ENCODE measurements at places on chromosomes 4 and X.

DNA sequence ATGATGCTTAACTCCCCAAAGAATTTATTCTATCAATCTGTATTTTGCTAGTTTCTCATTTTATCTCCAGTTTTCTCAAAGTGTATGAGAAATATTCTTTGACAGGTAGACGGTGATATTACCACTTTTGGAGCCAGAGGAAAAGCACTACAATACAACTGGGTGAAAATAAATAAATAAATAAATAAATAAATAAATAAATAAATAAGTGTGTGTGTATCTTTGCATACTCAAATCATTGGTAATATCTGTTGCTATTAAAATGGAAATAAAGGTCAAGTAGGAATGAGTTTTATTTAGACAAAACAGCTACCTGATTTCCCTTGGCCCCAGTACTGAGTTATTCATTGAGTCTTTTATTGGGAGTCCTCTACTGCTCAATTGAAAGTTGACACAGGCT lies 114.3 kb downstream of the RBMX2 start:
- DNase-seq: no peak

- no peak for DNase-seq
Measured at GRCh38 chr4:76760193-76760592, 137.8 kb downstream of the SOWAHB start.

DNA sequence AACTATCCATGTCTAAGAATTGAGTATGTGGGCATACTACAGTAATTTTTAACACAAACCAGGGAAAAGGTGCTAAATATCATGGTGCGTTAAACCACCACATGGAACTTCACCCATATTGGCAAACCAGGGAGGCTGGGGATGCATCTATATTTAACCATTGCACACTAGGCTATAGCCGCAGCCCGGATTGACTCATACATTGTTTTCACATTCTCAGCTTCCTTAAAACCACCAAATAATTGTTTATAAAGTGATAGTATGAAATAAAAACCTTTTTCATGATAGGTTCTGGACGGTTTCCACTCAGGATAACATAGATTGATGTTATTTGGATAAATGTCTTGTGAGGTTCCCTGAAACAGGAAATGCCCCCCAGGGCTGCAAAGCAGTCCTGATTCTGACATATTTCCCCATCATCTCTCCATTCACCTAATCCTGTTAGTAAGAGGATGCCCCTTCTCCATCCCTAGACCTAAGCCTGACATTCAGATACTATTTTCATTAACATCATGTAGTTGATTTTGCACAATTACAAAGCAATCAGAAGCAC lies 7.9 kb downstream of the COL25A1 start:
- no peak for DNase-seq

DNA sequence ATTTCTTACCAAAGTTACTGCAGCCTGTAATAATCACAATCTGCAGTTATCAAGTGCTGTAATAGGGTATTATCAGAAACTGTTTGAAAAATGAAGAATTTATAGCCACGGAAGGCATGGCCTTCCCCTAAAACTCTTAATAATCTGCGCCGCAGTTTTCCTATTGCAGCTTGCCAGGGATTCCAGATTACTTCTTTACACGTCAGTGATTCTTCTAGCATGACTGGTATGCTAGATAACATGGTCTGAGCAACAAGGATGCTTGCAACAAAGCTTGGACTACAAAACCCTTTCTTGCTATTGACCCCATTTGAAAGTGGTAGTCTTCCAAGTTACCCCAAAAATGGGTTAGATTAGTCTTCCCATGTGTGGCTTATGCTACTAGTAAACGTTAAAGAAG lies 47.2 kb upstream of the GK2 start:
- no peak for DNase-seq

DNA sequence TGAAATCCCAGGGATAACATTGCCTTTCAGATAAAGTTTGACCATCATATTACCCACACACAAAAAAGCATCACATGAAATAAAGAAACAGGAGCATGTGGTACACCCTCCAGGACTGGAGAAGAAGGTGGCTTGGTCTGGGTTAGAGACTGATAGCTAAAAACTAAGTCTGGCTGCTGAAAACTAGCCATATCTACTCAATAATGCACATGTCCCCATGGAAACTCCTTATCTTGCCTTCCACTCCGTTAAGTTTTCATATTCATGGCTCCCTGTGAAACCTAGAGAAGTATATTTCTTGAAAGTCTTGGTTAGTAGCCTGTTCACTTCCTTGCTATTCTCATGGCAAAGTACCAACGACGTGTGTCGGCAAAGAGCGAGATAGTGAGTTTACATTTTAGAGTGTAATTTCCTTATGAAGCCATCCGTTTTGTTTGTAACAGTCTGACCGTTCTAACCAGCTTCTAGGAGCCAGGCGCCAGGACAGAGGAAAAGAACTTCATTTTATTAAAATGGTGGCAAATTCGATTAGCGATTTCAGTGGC lies 6.7 kb upstream of the DCTD start:
- no peak for DNase-seq

DNA sequence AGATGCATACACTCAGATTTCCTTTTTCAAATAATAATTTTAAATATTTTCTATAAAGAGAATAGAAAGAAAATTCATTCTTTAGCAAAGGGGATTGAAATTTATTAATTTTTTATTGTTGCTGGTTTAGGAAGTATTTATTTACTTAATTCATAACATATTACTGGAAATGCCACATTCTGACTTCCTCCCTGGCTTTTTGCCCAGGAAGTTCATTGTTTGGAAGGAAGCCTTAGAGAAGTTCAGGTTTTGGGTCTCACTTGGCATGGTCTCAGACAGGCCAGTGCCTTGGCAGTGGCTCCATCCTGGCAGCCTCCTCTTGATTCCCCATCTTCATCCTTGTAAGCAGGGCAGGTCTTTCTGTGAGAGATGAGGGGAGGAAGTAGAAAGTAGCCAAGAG lies 50.5 kb downstream of the IL15 start:
- DNase-seq: no peak

DNA sequence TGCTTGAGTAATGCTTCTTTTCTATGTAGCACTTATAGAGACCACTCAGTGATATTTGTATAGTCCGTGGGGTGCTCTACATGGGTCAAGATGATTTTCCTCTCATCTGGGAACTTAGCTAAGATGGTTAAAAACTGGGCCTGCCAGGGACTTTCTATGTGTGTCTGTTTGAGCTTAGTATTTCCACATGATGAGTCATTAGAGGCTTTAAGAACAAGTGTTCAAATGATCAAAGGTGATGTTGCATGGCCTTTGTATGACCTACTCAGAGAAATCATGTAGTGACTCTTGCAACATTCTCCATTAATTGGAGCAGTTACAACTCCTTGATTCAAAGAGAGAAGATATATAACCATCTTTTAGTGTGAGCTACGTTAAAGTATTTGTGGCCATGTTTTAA lies 1480.5 kb upstream of the IGFBP7 start:
- no peak for DNase-seq

GRCh38 chr4:173057901-173058300 lies 110.7 kb upstream of the GALNT7 start:
- no peak for DNase-seq

DNA sequence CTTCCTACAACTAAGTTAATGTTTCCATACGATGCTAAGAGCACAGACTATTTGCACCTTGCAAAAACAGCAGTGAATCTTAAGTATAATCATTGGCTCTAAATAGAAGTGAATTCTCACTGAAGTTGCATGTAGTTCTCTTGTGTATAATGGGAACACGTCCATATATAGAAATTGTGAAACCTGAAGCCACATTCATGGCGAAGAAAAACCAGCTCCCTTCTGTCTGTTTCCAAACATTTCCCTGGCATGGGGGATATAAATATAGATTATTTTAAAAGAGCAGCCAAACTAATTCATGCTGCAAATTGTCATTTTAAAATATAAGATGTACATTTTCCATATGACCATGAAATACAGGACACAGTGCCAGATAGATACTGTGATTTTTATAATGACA lies 71.1 kb downstream of the TRAM1L1 start:
- DNase-seq: no peak

DNA sequence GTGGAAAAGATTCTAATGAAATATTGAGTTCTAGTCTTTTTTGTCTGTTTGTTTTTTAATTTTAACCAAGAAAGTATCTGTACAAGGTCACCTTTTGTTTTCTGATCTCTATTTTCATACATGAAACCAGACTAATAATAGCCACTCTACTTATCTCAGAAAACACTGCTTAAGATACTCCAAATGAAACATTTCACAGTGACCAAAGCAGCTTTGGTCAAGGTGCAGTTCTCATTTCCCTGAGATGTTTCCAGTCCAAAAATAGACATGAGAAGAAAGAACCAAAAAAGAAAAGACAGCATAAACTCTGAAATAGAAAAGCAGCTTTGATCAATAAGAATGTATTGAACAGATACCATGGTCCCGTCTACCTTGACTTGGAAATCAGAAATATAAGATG lies 782.8 kb downstream of the RAB28 start:
- no peak for DNase-seq

GRCh38 chrX:54818221-54818620 lies 10.7 kb downstream of the MAGED2 start:
- DNase-seq: no peak

GRCh38 chr4:2696423-2696822 lies 59.7 kb downstream of the TNIP2 start:
- DNase-seq: no peak

- DNase-seq: no peak
Measured at GRCh38 chr4:152738827-152739226, 40.7 kb downstream of the TIGD4 start.

GRCh38 chrX:2487366-2487765 lies 13.4 kb downstream of the DHRSX start:
- DNase-seq: no peak

- no peak for DNase-seq
Measured at GRCh38 chr4:94345969-94346368, 3.3 kb upstream of the HPGDS start.

- no peak for DNase-seq
Measured at GRCh38 chrX:31092476-31092875, 20.6 kb upstream of the FTHL17 start.

- DNase-seq: no peak
Measured at GRCh38 chr4:106569146-106570031, 200.8 kb upstream of the GIMD1 start.

DNA sequence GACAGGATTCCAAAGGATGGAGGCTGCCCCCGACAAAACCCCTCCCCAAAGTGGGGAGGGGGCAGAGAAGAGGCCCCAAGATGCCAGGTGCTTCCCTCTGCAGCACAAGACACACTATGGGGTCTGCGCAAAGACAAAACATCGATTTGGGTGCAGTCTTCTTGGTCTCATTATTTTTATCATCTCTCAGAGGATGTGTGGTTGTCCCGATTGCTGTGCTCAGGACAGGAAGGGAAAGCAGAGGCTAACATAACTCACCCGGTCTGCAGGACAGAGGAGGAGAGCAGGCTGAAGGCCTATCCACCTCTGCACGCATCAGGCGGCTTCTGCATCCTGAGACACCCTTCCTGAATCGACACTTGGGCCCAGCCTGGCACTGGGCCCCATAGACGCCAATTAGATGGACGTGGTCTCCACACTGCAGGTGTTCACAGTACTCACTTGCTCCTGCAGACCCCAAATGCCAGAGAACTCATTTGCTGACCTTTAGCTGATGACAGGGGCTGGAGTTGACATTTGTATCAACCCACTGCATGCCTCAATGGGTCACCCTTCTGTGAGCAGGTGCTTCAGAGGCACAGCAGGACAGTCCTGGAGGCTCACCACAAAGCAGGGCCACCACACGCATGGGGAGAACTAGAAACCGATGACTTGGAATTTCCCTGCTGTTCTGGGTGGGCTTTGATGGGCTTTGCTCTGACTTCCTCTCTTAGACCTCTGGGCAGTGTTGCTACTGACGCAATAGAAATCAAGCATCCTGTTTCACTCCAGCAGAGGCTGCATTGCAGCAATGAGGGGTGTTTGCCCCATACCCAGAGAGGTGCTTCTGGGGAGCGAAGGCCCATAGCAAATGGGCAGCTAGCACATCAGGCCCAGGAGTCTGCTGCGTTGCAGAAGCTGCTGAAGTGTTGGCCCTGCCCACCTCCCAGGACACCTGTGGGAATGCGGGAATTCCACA lies 96.3 kb upstream of the ENPP6 start:
- DNase-seq: no peak

GRCh38 chr4:40507977-40508376 lies 121.7 kb downstream of the RBM47 start:
- DNase-seq: peak; percentile 3

DNA sequence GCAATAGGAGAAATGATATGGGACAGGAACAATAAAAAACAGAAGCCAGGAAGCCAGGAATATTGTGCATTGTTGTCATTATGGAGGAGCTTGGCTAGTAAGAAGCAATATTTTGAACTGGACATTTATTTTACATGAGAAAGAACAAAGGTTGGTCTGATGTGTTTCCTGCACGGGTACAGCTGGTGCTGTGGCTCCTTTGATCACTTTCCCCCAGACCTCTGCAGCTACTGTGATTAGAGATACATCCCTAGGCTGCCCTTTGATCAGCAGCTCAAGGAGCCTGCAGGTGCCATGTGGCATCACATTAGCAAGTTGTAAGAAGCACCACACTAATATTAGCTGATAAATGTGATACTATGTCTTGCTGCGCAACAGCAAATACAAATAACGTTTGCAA lies 2.5 kb downstream of the PDGFC start:
- DNase-seq: no peak

DNA sequence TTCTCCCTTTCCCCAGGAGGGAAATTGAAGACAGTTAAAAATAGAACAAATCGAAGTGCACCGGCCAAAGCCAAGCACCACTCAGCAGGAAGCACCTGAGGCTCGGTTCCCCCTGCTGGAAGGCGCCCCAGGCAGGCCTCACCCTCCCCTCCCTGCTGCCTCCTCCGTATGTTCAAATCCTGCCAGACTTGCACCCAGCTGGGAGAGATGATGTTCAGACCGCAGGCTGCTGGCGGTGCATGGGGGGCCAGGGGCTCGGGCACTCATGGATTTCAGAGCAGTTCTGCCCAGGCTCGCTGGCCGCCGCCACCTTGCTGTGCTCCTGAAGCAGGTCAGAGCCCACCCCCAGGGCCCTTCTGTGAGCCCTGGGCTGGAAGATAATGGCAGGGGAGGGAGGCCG lies 91.4 kb downstream of the DCTD start:
- DNase-seq: no peak

DNA sequence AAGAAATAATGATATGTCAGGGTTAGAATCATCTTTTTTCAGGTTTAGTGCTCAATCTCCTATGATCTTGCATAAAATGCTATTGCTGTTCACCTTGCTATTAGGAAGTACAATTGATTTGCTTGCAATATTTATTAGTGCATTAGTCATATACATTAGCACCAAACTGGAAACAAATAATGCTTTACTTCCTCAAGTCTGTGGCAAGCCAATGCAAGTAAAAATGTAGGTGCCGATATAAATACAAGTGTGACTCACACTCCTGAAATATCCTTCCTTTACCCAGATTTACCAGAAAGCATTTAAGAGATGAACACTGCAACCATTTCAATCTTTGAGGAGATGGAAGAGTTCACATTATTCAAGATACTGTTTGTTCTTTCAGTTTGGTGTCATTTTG lies 1487.7 kb upstream of the ADGRL3 start:
- no peak for DNase-seq
